Activated naive CD4-positive, alpha-beta T cell treated with anti-CD3 and anti-CD28 coated beads for 36 hours (primary cell): ENCODE measurements at places on chromosomes 5 and 9. TPM values are rescaled to one million over a fixed set of nuclear protein-coding genes. Genes with fewer than 3 reads are reported as not detected.

SLC36A1 gene
- 3.1 TPM for total RNA-seq

PTPRD gene
- total RNA-seq: not detected

PCDHGC5 gene
- total RNA-seq: not detected

ITK gene
- 340 TPM for total RNA-seq

IL13 gene
- 0.24 TPM for total RNA-seq

SHISAL2B gene
- not detected for total RNA-seq

PPP1R26 gene
- total RNA-seq: 0.29 TPM

- no peak overlapping the region for H3K4me3 ChIP-seq
- H3K27ac ChIP-seq: no peak overlapping the region
- no peaks in the 10 kb centered on the region for H3K36me3 ChIP-seq
- H3K4me1 ChIP-seq: no peaks in the 10 kb centered on the region
- H3K27me3 ChIP-seq: peaks cover 18% of the 10 kb centered on the region
- no peak for DNase-seq
Observed at GRCh38 chr5:112116371-112116770, 302.7 kb downstream of the EPB41L4A start.

DNA sequence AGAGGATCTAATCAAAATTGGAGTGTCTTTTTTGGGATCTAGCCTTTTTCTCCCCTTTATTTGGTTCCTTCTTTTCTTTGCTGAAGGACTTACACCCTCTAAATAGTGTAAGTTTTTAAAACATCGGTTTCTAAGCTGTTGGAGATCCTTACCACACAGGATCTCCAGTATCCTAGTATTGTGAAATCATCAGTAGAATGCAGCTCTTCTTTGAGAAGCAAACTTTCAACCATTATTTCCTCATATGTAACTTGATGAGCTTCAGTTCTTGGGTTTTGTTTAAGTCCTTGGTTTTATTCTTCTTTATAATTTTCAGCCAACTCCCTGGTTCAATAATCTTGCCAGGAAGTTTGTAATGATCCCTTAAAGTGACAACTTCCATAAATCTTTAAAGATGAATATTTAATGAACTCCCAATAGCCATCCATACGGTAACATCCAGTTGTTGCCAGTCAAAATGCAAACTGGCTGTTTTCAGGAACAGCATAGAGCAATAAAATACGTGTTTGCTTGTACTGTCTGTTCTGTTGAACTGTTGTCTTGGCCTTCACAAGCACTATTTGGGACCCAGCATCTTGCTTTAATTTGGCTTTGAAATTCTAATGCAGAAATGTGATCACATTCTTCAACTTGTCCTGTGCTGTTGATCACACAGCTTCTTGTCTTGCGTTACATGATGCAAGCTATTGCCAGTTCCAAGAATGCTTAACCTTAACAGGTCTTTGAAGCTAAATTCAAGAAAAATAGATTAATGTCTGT, 34.8 kb upstream of the TTC23L start:
- DNase-seq: no peak
- no peaks in the 10 kb centered on the region for H3K36me3 ChIP-seq
- no peaks in the 10 kb centered on the region for H3K27me3 ChIP-seq
- H3K27ac ChIP-seq: no peak overlapping the region
- no peaks in the 10 kb centered on the region for H3K4me1 ChIP-seq

DNA sequence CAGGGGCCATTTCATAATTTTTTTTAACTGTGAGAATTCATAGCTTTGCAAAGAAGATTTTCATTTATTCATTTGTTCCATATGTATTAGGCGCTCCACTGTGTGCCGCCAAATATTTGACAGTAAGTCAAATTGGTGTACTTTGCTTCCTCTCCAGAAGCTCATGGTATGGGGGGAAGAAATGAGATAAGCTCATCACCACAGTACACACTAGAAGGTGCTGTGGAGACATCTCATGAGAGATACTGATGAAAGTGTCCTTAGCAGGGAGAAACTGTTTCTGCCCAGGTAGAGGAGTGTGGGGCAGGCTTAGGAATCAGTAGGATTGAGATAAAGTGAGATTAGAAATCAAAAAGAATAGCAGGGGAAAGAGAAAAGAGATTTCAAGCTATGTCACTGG, 136.2 kb downstream of the CDH6 start:
- H3K36me3 ChIP-seq: no peaks in the 10 kb centered on the region
- DNase-seq: no peak
- no peak overlapping the region for H3K4me3 ChIP-seq
- no peak overlapping the region for H3K27ac ChIP-seq

DNA sequence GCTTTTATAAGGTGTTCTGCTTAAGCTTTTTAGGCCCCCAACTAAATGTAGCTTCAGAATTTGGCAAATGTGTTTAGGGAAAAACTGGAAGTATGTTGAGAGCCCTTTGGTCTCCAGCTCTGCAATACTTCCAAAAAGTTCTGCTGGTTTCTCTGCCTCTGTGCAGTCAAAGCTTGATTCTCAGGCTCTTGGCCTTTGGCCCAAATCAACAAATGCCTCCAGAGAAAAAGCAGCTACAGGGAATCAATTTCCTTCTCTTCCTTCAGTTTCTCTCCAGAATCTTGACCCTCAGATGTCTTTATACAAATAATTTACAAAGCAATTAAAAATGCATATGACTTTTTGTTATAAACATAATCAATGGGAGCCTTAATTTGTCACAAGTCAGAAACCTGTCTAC, 235.7 kb downstream of the COMMD10 start:
- peaks cover 80% of the 10 kb centered on the region for H3K36me3 ChIP-seq
- DNase-seq: no peak
- H3K4me3 ChIP-seq: no peak overlapping the region
- no peak overlapping the region for H3K27ac ChIP-seq
- H3K27me3 ChIP-seq: no peaks in the 10 kb centered on the region

GRCh38 chr5:76204713-76205112, 121.5 kb downstream of the SV2C start:
- no peaks in the 10 kb centered on the region for H3K36me3 ChIP-seq
- H3K4me1 ChIP-seq: no peaks in the 10 kb centered on the region
- no peak for DNase-seq
- no peak overlapping the region for H3K4me3 ChIP-seq
- H3K27ac ChIP-seq: no peak overlapping the region
- H3K27me3 ChIP-seq: peaks cover 4% of the 10 kb centered on the region

GRCh38 chr9:92950359-92950955, 3.1 kb downstream of the FGD3 start:
- no peak for DNase-seq
- H3K36me3 ChIP-seq: no peaks in the 10 kb centered on the region
- H3K27me3 ChIP-seq: no peaks in the 10 kb centered on the region
- H3K4me1 ChIP-seq: peaks cover 70% of the 10 kb centered on the region
- H3K27ac ChIP-seq: no peak overlapping the region
- no peak overlapping the region for H3K4me3 ChIP-seq

DNA sequence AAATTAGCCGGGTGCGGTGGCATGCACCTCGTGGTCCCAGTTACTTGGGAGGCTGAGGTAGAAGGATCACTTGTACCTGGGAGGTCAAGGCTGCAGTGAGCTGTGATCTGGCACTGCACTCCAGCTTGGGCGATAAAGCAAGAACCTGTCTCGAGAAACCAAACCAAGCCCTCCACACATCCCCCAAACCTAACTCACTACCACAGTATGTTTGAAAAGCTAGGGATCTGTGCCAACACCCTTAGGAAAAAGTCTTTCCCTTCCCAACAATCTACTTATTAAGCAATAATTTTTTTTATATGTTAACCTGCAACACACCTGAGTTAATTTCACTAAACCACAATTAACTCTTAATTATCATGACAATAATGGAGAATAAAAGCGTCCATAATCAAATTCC, 2.2 kb downstream of the UBTD2 start:
- H3K27ac ChIP-seq: no peak overlapping the region
- no peak for DNase-seq
- no peaks in the 10 kb centered on the region for H3K27me3 ChIP-seq
- peaks cover 2% of the 10 kb centered on the region for H3K36me3 ChIP-seq

GRCh38 chr5:32964261-32964660, 253.1 kb downstream of the NPR3 start:
- H3K4me1 ChIP-seq: no peaks in the 10 kb centered on the region
- DNase-seq: no peak
- no peaks in the 10 kb centered on the region for H3K36me3 ChIP-seq
- H3K27ac ChIP-seq: no peak overlapping the region
- H3K27me3 ChIP-seq: peaks cover 2% of the 10 kb centered on the region

- H3K27me3 ChIP-seq: peaks cover 7% of the 10 kb centered on the region
- H3K4me3 ChIP-seq: no peak overlapping the region
- H3K27ac ChIP-seq: no peak overlapping the region
- no peak for DNase-seq
- no peaks in the 10 kb centered on the region for H3K36me3 ChIP-seq
Observed at GRCh38 chr9:130150779-130151382, 21.3 kb upstream of the NCS1 start.

- no peak for DNase-seq
- peaks cover 2% of the 10 kb centered on the region for H3K27me3 ChIP-seq
- H3K4me1 ChIP-seq: no peaks in the 10 kb centered on the region
- H3K36me3 ChIP-seq: peaks cover 2% of the 10 kb centered on the region
Observed at GRCh38 chr5:109309326-109310063, 100.3 kb downstream of the PJA2 start.

DNA sequence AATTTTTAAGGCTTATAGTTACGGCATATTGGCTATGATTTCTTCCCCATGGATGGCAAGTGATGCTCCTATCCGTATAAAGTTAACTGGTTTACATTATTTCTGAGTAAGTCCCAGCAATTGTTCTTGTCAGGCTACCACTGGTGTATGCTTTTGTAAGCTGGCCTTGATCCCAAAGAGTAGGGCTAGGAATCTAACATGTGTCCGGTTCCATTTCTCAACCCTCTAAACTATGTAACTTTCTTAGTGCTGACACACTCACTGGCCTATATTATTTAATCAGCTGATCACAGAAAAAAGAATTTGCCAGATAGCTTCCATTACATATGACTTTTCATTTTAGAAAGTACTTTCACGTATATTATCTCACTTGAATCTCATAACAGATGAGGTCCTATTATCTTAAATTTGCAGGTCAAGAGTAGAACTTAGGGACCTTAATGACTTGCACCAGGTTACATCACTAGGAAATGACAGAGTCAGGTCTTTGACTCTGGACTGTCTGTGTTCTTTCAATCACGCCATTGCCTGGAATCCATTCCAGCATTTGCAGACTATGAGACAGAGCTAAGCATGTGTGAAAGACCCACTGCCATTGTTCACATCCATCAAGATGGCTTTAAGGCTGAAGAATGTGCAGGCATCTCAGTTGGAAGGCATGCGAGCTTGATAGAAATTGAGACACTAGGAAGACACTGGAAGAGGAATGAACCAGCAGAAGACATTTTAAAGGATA, 362.9 kb downstream of the ARRDC3 start:
- H3K36me3 ChIP-seq: no peaks in the 10 kb centered on the region
- no peaks in the 10 kb centered on the region for H3K4me1 ChIP-seq
- no peak for DNase-seq
- no peak overlapping the region for H3K27ac ChIP-seq
- peaks cover 8% of the 10 kb centered on the region for H3K27me3 ChIP-seq
